ENCODE measurements at places on chromosomes 4 and X.
A peak's percentile ranks its signal among the peaks of the same experiment; 100 is the strongest.

DNA sequence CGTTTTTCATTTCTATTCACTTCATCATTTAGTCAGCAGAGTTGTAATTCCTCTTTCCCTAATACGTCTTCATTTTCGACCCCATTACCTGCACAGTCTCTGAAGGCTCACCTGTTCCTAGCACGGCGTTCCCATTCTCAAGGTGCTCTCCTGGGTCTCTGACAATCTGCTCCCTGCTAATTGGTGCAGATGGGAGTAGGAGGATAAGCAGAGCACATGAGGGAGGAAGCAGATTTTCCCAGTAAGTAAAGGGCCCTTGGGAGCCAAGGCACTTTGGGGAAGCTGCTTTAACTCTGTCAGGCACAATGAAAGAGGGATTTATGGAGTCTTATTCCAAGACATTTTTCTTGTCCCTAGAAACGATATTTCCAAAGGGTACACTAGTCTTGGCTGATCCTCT, 466.4 kb downstream of the STIM2 start:
- DNase-seq: no peak

DNA sequence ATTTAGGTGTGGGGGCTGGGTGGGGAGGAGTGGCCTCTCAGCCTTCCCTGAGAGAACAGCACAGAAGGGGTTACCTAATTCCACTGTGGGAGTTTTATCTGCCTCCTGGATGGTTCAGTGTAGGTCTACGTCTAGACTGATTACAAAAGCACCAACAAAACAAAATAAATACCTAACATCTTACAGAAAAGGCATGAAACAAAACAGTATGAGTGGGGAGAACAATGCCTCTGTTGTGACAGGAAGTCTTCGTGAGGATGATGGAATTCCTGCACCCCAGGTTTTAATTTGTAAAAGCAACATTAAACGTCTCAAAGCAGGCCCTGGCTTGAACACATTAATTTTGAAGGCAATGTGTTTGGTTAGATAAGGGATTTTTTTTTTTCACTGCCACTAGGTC, 112.1 kb upstream of the GPC4 start:
- no peak for DNase-seq

- DNase-seq: no peak
Measured at GRCh38 chrX:1108501-1109445, 103.7 kb downstream of the CRLF2 start.

GRCh38 chr4:121951521-121952110, at the start of gene TRPC3:
Gene TRPC3, minus strand, starts transcription at chr4:121952060. Its CDS starts 380 bp downstream, at chr4:121951680.
- DNase-seq: peak; percentile 4

GRCh38 chrX:132967049-132967448, 8.6 kb upstream of the HS6ST2 start:
- no peak for DNase-seq

GRCh38 chr4:72507860-72508419, 61.1 kb downstream of the ADAMTS3 start:
- no peak for DNase-seq

DNA sequence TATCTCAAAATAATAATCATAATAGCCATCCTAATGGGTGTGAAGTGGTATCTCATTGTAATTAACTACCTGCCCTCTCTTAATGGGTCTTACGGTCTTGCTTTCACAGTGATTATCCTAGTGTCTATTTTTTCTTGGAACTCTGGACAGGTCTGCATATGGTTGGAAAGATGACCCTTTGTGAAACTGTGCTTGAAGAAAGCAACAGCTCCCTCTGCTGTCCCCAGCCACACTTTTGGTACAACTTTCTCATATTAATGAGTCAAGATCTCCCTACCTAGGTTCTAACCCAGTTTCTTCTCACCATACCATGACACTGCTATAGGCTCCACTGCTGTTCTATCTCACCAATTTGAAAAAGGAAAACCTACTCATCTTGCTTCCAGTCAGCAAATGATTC, 2.4 kb downstream of the TFDP3 start:
- DNase-seq: no peak

DNA sequence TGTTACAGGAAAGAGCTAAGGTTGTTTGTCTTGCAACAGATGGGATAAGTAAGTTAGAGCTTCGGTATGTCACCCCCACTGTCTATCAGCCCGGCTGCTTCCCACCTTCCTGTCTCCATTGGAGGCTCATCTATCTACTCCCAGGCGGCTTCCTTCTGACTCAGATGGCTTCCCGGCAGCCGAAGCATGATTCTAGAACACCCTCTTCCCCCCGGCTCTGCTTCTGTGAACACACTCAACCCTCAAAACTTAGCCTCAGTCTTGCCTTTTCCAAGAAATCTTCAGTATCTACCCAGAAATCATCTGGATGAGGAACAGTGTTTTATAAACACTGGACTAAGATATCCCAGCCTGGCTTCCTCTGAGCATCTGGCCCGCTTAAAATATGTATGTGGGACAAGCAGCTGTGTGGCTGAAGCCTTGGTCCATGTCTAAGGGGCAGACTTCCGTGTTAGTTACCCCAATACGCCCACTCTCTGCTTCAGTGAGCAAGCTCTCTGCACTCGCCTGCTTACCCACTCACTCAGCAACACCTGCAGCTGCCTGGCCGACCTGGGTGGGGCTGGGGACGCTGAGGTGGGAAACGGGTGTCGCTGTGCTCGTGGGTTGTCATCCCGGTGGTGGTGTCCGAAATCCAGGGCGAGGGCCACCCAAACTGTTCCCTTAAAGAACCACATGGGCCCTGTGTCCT, 12.0 kb upstream of the SLC2A9 start:
- peak; percentile 44 for DNase-seq

GRCh38 chrX:32592786-32593185, 618.6 kb downstream of the DMD start:
- no peak for DNase-seq

GRCh38 chrX:68695206-68695845, 47.9 kb downstream of the STARD8 start:
- no peak for DNase-seq

DNA sequence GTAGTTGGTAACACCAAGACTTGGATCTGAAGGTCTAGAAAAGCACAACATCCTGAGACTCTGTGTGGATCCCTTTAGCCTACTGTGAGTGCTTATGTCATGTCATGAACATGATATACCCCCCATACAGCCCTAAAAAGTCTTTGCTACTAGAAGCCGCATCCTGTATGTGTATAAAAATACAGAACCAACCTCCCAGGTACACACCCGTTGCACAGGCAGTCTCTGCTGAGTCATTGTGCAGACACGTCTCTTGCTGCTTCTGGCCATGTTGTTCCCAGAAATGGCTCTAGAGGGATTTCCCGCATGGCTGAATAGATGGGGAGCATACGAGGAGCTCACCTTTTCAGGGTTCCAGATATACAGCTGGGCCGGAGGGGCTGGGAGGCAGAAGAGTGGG, 93.3 kb downstream of the MAMLD1 start:
- DNase-seq: no peak

GRCh38 chr4:58760737-58761136, 1650.6 kb upstream of the IGFBP7 start:
- no peak for DNase-seq

GRCh38 chr4:69800599-69800998, 40.2 kb upstream of the SULT1B1 start:
- no peak for DNase-seq

DNA sequence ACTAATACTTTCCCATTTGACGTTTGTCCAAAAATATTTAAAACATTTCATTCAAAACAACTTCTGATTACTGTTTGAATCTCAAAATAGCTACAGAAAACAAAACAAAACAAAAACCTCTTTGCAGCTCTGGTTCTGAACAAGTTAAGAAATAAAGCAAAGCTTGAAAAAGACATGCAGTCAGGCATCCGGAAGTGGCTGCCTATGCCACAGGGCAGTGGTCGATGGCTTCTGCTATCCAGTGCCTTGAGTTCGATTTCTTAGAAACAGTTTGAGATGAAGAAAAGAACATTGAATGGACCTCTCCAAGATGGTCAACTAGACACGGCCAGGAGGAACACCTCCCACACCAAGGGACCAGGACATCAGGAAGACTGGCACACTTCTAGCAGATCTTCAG, 125.3 kb downstream of the SCFD2 start:
- no peak for DNase-seq

- no peak for DNase-seq
Measured at GRCh38 chrX:38336538-38337240, 9.4 kb upstream of the RPGR start.

- peak; percentile 9 for DNase-seq
Measured at GRCh38 chr4:101289306-101289705, 58.0 kb downstream of the PPP3CA start.

DNA sequence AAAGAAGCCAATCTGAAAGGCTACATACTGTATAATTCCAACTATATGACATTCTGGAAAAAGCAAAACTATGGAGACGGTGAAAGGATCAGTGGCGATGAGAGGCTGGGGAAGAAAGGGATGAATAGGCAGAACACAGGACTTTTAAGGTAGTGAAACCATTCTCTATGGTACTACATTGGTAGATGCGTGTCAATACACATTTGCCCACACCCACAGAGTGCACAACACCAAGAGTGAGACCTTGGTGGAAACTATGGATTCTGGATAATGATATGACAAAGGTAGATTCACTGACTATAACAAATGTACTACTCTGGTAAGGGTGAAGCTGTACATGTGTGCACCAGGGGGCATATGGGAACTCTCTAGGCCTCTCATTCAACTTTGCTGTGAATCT, 134.5 kb downstream of the FBXW7 start:
- no peak for DNase-seq

GRCh38 chrX:55638933-55639332, 15.7 kb downstream of the FOXR2 start:
- peak; percentile 18 for DNase-seq

DNA sequence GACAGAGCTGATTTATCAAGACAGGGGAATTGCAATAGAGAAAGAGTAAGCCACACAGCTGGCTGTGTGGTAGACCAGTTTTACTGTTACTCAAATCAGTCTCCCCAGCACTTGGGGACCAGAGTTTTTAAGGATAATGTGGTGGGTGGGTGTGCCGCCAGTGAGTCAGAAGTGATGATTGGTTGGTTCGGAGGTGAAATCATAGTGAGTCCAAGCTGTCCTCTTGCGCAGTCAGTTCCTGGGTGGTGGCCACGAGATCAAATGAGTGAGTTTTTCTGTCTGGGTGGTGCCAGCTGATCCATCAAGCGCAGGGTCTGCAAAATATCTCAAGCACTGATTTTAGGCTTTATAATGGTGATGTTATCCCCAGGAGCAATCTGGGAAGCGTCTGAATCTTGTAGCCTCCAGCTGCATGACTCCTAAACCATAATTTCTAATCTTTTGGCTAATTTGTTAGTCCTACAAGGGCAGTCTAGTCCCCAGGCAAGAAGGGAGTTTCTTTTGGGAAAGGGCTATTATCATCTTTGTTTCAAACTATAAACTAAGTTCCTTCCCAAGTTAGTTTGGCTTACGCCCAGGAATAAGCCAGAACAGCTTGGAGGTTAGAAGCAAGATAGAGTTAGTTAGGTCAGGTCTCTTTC, 44.0 kb upstream of the PPP1R2C start:
- no peak for DNase-seq

- no peak for DNase-seq
Measured at GRCh38 chr4:156969911-156970310, 1.7 kb downstream of the PDGFC start.

DNA sequence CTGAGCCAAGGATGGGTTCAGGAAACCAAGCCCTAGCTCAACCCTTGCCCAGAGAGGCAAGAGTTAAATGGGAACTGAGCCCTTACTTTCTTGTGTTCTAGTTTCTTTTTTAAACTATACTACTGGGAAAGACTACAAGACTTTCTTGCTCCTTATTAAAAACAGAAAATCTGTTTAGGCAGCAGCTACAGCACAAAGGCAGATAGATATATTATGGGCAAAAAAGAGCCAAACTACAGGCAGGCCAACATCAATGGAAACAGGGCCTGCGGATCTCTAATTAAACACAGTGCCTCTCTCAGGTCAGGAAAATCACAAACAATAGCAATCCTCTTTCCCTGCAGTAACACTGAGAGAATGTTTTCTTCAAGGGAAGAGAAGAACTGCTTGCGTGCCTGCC, 226.0 kb downstream of the LDB2 start:
- DNase-seq: no peak

DNA sequence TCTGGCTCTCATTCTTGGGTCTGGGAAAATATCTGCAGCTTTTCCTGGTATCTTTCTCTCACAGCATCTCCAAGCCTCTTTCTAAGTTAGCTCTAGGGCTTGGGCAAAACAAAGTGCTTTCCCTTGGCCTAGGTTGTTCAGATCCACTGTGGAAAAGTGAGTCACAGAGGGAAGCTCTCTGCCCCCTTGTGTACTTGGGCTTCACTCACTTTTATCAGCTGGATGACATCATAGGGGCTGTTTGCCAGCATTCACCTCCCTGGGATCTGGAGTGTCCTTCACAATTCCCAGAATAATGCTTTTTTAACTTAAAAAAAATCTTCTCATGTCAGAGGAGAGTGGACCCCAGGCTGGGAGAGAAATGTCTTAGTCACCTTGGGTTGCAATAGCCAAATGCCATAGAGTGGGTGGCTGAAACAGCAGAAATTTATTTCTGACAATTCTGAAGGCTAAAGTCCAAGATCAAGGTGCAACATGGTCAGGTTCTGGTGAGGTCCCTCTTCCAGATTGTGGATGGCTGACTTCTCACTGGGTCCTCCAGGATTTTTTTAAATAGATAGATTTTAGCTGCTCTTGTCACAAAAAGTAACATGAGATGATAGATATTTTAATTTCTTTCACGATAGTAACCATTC, 247.8 kb downstream of the SH2D1A start:
- DNase-seq: no peak

DNA sequence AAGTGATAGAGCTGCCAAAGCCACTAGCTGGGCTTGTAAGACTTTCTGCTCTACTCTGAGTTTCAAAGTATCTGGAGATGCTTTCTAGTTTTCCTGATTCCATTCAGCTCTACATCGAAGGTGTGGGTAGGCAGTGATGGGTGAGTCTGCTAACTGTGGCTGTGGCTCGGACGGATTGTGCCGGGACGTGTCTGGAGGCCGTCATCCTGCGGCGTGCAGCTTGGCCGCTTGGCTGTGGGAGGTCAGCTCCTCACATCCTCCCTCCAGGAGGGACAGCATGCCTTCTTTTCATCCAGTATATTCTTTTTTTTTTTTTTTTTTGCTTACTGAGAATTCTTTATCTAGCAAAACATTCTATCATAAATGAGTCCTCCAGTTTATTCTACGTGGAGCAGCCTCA, 77.9 kb upstream of the AADAT start:
- DNase-seq: no peak

- DNase-seq: peak; percentile 99
Measured at GRCh38 chr4:48830706-48831531, at the start of gene OCIAD1. Gene OCIAD1, plus strand, starts transcription at chr4:48831088. Its CDS starts 1,537 bp downstream, at chr4:48832625.

DNA sequence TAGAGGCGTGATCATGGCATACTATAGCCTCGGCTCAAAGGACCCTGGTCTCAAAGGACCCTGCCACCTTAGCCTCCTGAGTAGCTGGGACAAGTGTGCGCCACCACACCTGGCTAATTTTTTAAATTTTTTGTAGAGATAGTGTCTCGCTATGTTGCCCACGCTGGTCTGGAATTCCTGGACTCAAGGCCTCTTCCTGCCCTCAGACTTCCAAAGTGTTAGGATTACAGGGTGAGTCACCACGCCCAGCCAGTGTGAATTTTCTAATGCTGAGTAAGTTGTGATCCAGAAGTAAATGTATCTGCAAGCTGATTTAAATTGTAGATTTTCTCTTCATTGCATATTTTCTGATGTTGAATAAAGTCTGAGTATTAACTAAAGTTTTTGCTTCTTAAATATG, 2.6 kb upstream of the ZNF674 start:
- DNase-seq: no peak
